ENCODE measurements at places on chromosomes 6 and 20. TPM values are rescaled to one million over a fixed set of nuclear protein-coding genes. Genes with fewer than 3 reads are reported as not detected.

C20orf144 gene
- polyA plus RNA-seq, result 0.21 TPM

FUT9 gene
- 0.85 TPM for polyA plus RNA-seq

C20orf202 gene
- polyA plus RNA-seq, result 0.11 TPM

MACROD2 gene
- polyA plus RNA-seq, result 1.8 TPM

TAGAP gene
- polyA plus RNA-seq, result not detected

NHSL1 gene
- polyA plus RNA-seq, result 7.2 TPM

PAX1 gene
- not detected for polyA plus RNA-seq

RIOK1 gene
- 11.8 TPM for polyA plus RNA-seq

TMEM217 gene
- polyA plus RNA-seq, result 1.1 TPM

CLPSL1 gene
- polyA plus RNA-seq, result 0.88 TPM

PI3 gene
- polyA plus RNA-seq, result not detected

POPDC3 gene
- 6.5 TPM for polyA plus RNA-seq

BCAS1 gene
- polyA plus RNA-seq, result 0.08 TPM

DDX43 gene
- 0.05 TPM for polyA plus RNA-seq

ZC3H12D gene
- 0.05 TPM for polyA plus RNA-seq

HBS1L gene
- 28.1 TPM for polyA plus RNA-seq

WFDC5 gene
- not detected for polyA plus RNA-seq

KCNK16 gene
- not detected for polyA plus RNA-seq

ULBP2 gene
- 0.05 TPM for polyA plus RNA-seq

TULP1 gene
- polyA plus RNA-seq, result 3.2 TPM

NR2E1 gene
- not detected for polyA plus RNA-seq

FAM83C gene
- polyA plus RNA-seq, result not detected

TMEM170B gene
- polyA plus RNA-seq, result 0.63 TPM

ULBP1 gene
- 0.32 TPM for polyA plus RNA-seq

GZF1 gene
- polyA plus RNA-seq, result 16.2 TPM

DZANK1 gene
- 4.9 TPM for polyA plus RNA-seq

OR5V1 gene
- polyA plus RNA-seq, result not detected

MRAP2 gene
- polyA plus RNA-seq, result 5.3 TPM

RIN2 gene
- polyA plus RNA-seq, result 0.24 TPM

RSPH4A gene
- 0.38 TPM for polyA plus RNA-seq

CALHM6 gene
- polyA plus RNA-seq, result 2.0 TPM

HM13 gene
- 183 TPM for polyA plus RNA-seq

PTPRT gene
- 0.33 TPM for polyA plus RNA-seq

NCR2 gene
- polyA plus RNA-seq, result not detected

OR2H1 gene
- not detected for polyA plus RNA-seq

PEX3 gene
- 8.0 TPM for polyA plus RNA-seq

ATP9A gene
- 5.0 TPM for polyA plus RNA-seq

CRISP2 gene
- polyA plus RNA-seq, result 0.06 TPM

HLA-DRB1 gene
- polyA plus RNA-seq, result 7.2 TPM

RAB44 gene
- polyA plus RNA-seq, result 0.03 TPM

THEMIS gene
- not detected for polyA plus RNA-seq

All from H1 (cell line).